ENCODE measurements at places on chromosomes 12 and 14. TPM values are rescaled to one million over a fixed set of nuclear protein-coding genes. Genes with fewer than 3 reads are reported as not detected.

The INSM2 gene
- not detected for polyA plus RNA-seq

The IL31 gene
- polyA plus RNA-seq = not detected

The RND1 gene
- polyA plus RNA-seq = 1.8 TPM

The KRT82 gene
- polyA plus RNA-seq = 0.06 TPM

The SCNN1A gene
- polyA plus RNA-seq = 10.4 TPM

The BCL11B gene
- polyA plus RNA-seq = 0.27 TPM

The PLD4 gene
- 0.42 TPM for polyA plus RNA-seq

The SELPLG gene
- polyA plus RNA-seq = 9.4 TPM

The COX8C gene
- 0.23 TPM for polyA plus RNA-seq

The ADIPOR2 gene
- 38.1 TPM for polyA plus RNA-seq

The KRT84 gene
- not detected for polyA plus RNA-seq

The FICD gene
- 3.6 TPM for polyA plus RNA-seq

The TSPAN11 gene
- 4.1 TPM for polyA plus RNA-seq

Measured in urinary bladder (tissue), 4 donors.